Stimulated activated CD8-positive, alpha-beta memory T cell treated with anti-CD3 and anti-CD28 coated beads, Interleukin-4, amount 100 ng/mL, for 4 hours (primary cell): ENCODE measurements at places on chromosomes 11 and 22.

- no peak for DNase-seq
These were observed 45.0 kb downstream of the CASP12 start for GRCh38 chr11:104853276-104853675.

- DNase-seq: no peak
These were observed 54.7 kb upstream of the PRDM11 start for GRCh38 chr11:45091563-45092403.

DNA sequence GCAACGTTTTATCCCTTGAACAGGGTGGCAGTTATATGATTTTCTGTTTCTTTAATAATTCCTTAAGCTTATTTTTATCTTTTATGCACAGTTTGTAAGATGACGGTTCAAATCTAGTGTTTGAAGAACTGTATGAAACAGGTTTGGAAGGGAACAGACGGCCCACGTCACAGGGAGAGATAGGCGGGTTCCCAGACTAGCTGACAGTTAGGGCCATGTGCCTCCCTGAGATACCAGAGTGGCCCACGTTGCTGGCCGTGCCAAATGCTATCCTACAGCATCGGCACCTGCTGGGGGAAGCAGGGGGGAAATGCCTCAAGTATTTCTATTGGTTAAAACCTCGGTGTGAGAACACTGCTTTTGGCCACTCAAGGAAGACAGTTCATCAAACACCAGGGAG lies 50.2 kb upstream of the BID start:
- no peak for DNase-seq

GRCh38 chr22:50455201-50455600 lies 19.6 kb downstream of the SBF1 start:
- DNase-seq: no peak

DNA sequence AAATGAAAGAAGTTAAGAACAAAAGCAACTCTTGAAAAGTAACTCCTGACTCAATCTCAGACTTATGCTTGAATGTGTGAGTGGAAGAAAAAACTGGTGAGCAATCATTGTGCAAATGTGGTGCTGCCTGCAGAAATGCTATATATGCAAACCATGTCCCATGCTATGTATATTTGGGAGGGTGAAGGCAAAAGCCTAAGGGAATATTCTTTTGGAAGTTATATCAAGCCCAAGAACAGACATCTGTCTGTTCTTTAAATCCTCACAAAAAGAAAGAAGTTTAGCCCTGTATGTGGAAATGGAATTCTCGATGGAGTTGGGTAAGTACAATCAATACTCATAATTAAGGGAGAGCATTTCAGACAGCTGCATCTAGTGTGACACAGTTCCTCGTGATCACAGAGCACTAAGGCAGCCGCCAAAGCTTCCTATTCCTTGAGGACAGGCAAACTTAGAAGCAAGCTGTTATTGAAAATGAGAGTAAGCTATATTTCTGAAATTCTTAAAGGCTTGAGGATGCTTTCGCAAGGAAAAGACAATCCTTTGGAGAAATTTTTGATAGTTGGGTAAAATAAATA lies 406.5 kb upstream of the CHORDC1 start:
- no peak for DNase-seq

DNA sequence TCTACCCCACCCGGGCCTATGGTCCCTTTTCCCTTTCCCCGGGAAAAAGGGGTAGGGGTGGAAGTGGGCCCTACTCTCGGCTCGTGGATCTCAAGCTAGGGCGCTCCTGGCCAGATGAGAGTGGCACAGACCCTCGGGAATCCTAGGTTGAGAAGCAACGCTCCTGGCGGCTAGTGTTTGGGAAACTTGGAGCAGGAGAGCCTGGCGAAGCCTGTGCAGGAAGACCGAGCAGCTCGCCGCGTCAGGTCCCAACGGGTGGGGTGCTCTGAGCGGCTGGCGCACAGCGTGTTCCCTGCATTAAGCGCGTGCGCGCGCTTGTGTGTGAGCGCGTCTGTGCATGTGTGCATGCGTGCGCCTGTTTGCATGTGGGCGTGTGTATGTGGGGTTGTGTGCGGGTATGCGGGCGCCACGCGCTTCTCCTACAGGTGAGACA lies 7.1 kb upstream of the FLI1 start:
- DNase-seq: no peak
